Activated CD4-positive, alpha-beta T cell treated with anti-CD3 and anti-CD28 coated beads, Interleukin-2, amount 50 U/mL, for 24 hours (primary cell): ENCODE measurements at places on chromosomes 4 and X.

DNA sequence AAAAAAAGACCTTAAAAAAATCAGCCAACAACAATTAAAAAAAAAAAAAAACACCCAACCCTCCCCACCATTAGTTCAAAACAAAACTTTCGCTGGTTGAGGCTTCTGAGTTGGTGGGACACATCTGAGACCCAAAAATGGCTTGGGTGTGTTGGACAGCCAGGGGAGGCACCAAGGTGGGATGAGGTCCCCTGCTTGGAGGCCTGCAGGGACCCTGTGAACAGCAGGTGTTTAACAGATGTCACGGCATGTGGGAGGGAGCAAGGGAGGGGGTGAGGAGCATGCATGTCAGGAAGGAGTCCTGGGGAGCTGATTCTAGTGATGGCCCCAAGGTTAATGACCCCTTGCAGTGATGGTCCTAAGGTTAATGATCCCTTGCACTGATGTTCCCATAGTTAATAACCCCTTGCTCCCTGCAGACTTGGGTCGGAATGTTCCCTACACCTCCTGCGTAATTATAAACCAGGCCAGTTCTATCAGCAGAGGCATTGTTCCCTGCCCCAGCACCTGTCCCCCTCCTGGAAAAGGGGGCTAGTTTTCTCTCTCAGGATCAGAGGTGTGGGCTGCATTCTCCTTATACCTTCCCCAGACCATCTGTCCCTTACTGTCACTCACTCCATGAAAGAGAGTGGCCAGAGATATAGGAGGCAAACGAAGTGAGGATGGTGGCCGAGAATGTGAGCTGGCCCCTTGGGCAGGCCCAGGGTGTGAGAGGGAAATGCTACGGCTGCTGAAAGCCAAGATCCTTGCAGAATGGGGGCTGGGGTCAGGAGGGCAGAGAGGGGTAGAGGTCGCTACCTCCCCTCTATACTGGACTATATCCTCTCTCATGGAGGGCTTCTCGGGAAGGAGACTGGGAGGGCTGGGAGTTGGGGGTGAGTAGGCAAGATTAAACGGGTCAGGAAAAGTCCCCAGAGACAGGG is 2.3 kb upstream of the FOXP3 start:
- DNase-seq = no peak

GRCh38 chr4:76987685-76988084 is 38.1 kb downstream of the SEPTIN11 start:
- DNase-seq = no peak

DNA sequence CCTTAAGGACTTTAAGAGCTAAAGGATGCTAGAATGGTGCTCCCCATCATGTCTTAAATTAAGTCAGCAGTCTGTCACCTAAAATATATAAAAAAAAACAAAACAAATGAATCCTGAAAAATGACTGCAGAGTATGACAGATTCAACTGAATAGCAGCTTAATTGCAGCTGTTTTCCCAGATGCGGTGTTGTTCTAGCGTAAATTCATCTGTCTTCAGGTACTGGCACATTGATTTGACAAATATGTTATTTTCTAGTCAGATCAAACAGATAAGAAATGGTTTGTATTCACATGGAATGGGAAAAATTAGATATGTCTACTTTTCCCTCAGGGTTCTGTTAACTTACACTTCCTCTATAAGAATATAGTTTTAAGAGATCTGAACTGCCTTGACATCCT is 211.7 kb downstream of the NAF1 start:
- no peak for DNase-seq

GRCh38 chrX:112377481-112377880 is 294.9 kb upstream of the TRPC5 start:
- no peak for DNase-seq

DNA sequence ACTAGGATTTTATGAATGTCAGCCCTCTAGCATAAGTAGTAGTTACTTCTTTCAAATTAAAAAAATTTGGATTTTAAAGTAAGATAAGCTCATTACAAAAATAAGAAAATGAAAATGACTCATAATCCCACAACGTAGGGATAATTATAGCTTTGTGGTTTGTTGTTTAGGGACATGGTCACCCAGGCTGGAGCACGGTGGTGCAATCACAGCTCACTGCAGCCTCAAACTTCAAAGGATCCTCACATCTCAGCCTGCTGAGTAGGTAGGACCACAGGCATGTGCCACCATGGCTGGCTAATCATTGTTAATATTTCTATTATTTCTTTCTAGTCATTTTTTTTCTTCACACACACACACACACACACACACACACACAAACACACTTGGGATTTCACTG is 57.6 kb downstream of the PLAC1 start:
- DNase-seq = no peak

DNA sequence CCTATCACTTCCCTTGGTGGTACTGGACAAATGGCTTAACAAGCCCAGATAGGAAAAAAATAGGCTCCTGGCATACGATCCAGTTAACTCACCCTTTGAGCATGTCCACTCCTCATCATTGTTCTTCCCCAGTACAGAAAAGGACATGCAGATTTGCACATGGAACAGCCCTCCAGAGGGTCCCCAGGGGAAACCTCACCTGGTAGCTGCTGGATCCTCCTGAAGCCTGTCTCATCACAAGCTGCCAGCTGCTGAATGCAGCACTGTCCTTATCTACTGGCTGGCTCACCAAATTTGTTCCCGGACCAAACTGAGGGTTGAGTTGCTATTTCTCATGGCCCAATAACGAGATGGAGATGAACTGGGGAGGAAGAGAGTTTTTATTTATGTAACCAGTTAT is 49.4 kb downstream of the SERTM2 start:
- no peak for DNase-seq

DNA sequence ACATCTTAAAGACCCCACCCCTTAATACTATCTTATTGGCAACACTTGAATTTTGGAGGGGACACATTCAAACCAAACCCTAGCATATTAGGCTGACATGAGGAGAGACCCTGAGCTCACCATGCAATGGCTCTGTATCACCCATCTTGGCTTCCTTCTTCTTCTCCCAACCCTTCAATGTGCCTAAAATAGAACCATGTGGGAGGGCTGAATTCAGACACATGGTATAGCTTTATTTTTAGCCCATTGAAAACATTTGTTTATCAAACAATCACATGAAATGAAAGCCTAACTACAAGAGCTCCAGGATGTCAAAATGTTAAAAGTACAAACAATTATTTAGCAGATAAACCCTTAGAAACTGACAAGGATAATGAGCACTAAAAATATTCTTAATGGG is 81.6 kb downstream of the RASL11B start:
- no peak for DNase-seq

DNA sequence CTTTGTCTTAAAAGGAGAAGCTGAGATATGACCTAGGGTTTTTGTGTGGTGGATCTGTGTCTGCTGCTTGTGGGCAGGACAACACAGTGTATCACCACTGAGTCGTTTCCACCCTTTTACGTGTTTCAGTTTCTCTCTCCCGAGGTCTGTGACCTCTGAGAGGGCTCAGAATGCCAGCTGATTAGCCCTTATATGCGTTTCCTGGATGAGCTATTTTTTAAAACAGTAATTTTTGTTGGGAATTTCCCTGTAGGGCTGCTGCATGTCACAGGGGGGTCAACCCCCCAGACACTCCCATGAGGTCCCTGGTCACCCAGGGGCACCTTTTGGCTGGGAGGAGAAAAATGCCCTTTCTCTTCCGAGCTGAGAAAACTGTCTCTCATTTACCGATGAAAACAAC is 170.4 kb upstream of the CASK start:
- no peak for DNase-seq

DNA sequence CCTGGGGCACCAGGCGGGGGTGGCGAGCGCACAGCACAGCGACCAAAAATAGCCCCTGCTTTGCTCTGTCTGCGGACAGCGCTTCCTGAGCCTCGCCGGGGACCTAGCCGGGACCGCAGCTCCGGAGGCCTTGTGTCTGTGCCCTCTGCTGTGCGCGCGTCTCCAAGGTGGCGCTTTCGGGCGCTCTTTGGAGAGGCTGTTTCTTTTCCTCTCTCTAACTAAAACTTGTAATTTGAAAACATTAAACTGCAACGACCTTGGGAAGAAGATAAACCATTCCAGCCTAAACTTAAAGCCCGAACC is 3.4 kb downstream of the ARX start:
- no peak for DNase-seq

DNA sequence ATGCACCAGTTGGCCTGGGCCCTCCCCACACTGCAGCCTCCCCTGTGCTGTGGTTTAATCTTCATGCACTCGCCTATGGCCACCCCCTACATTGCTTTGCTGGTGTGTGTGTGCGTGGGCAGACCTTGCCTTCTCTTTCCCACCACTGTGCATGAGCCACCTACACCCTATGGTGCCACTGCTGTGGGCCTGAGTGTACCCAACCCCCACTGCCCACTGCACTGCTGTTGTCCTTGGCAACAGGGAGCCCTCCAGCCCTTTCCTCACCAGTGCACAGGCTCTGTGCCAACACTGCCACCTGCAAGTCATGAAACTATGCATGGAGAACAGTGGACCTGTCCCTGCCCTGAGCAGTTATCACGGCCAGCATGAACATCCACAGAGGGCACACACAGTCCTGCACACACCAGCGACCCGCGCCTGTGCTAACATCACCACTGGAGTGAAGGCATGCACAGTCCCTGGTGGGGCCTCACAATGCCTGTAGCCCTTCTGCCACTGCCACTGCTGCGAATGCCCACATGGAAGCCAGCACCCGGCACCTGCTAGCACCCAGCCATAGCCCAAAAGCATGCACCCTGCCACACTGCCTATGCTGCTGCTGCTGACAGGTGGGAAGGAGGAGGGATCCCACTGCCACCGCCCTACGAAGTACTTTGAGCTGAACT is 237.8 kb upstream of the ARSJ start:
- DNase-seq = no peak

DNA sequence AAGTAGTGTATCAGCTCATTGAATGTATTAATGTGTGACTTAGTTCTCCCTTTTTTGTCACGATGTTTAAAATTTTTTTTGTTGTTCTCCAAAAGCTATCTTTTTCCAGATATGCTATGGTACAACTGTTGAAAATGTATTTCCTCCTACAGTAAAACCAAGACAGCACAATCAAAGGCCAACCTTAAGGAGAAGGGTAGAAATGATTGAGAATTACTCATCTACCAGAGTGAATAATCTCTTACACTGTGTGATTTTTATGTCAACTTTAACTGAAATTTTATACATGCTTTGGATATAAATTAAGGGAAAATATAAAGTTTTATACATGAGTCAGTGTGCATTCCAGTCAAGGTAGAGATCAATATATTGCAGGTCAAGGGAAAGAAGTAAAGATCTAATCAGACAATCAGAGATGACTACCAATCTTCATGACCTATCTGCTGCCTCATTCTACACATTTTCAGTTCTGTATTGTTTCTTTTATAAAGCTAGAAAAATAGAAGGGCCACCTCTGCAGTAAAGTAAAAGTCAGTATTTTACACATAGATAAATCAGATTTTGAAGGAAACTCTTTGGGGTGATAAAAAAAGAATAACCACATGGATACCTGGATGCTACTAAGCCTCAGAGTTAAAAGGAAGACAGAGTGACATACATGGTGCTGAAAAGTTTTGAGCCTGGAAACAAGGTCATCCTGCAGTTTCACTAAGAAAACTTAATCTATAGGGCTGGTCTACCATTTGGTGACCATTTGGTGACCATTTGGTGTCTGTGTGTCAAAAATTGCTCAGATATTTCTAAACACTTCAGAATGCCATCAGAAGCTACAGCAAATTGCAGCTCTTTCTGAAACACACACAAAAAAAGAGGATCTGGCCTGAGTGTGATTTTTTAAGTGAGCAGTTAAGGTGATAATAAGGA is 1.6 kb downstream of the FAM13A start:
- no peak for DNase-seq

GRCh38 chr4:153393397-153393796 is 48.9 kb downstream of the MND1 start:
- DNase-seq = no peak

- no peak for DNase-seq
Measured at GRCh38 chr4:40173470-40173875, 23.4 kb upstream of the RHOH start.

- no peak for DNase-seq
Measured at GRCh38 chr4:74535512-74535911, 90.6 kb downstream of the AREG start.

GRCh38 chr4:162347842-162348213 is 184.0 kb upstream of the FSTL5 start:
- DNase-seq = no peak

DNA sequence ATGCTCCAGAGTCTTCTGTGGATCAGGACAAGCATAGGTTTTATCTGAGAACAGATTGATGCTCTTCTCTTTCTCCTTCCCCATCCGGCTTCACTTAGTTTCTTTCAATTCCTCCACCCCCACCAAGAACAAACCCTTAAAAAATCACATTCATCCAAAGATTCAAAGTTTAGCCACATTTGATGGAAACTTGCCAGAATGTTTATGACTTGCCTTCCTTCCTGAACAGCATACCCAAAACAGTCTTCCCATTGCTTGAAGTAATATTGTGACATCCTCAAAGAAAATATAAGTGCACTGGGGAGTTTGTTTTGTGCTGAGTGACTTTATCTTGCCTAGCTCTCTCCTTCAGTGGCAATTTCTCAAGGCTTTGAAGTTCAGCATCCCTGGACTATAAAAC is 83.0 kb downstream of the MAGEB17 start:
- DNase-seq = no peak

- DNase-seq = no peak
Measured at GRCh38 chr4:1200425-1201035, 28.1 kb upstream of the SPON2 start.

- DNase-seq = no peak
Measured at GRCh38 chr4:123340381-123340701, 56.3 kb upstream of the SPRY1 start.

DNA sequence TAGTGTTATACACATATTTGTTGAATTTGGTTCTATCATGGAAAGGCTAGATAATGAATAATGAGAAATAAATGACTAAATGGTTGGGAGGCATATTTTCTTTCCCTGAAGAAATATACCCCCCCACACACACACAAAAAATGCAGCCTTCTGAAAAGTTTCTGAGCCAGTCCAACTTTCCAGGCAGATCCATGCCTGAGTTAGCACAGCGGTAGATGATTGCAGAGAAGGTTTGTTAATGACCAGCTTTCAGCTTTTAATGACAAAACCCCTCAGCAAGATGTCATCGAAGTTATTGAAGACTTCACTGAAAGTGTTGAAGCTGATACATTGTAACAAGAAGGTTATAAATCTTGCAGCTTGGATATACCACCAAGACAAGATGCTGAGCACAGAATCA is 61.4 kb downstream of the GBA3 start:
- DNase-seq = no peak
